B cell (primary cell): ENCODE measurements at places on chromosomes 1 and 21.

GRCh38 chr21:35128536-35128935 is 79.4 kb upstream of the RUNX1 start:
- no peak for DNase-seq

- no peak for DNase-seq
These were observed 13.4 kb upstream of the UAP1 start for GRCh38 chr1:162548170-162548569.

DNA sequence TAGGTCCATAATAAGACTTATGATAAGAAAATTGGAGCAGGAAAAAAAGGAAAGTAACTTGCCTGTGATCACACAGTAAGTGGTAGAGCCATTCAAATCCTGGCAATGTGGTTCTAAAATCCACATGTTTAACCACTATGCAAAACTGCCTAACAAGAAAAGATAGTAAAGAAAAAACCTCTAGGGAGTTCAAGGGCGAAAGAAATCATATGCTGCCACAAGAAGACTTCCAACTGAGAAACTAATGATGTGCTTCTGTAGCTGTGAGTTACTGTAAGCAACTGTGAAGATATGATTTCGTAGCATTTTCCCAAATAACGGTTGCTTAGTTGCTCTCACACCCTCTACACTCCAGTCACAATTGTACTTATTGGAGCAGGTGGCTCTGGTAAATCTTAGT is 20.9 kb upstream of the LYPLAL1 start:
- DNase-seq = no peak

GRCh38 chr1:37152491-37152890 is 118.2 kb upstream of the GRIK3 start:
- no peak for DNase-seq
